ENCODE measurements at places on chromosomes 3 and 15.
A peak's percentile ranks its signal among the peaks of the same experiment; 100 is the strongest.

DNA sequence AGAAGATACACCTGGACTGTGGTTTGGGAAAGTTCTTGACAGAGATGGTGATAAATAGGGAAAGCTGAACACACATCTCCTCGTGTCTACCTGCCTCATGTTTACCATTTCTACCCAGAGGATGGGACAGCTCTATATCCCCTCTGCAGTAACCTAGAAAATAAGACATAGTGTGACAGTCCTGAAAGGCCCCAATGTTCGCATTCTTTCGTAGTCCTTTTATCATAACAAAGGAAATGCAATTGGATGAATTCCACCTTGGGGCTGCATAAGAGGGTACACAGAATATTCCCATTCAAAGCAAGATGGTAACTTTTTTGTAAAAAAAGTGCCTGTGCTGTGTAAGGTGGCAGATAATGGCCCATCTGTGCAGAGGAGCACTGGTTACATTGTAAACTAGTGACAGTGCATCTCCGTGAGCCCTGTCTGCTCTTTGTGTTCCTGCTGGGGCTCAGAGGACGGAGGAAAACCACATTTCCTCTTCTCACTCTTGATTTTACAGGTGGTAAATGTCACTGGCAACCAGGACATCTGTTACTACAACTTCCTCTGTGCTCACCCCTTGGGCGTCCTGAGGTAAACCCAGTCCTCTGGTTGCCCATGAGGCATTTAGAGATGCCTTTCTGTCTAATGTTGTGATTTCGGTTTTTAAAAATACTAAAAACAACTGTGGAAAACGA, 74.3 kb downstream of the SIDT1 start:
- DNase-seq: no peak

DNA sequence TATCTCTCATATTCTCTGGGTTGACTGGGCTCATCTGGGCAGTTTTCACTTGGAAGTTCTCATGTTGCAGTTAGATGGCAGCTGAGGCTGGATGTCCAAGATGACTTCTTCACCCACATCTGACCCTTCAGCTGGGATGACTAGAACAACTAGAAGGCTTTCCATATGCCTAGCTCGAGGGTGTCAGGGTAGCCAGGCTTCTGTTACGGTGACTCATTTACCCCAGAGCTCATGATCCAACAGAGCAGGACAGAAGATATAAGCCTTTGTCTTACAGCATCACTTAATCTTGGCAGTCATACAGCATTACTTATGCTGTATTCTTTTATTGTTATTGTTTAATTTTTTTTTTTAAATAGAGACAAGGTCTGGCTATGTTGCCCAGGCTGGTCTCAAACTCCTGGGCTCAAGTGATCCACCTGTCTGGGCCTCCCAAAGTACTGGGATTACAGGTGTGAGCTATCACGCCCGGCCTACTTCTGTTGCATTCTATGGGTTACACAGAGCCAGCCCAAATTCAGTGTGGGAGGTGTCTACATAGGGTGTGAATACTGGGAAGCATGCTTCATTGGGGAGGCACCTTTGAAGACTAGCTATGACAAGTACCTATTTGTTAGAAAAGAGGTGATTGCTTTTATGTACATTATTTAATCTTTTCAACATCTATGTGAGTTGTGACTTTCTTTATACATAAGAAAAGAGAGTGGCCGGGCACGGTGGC, 10.7 kb downstream of the HMCES start:
- DNase-seq: no peak

DNA sequence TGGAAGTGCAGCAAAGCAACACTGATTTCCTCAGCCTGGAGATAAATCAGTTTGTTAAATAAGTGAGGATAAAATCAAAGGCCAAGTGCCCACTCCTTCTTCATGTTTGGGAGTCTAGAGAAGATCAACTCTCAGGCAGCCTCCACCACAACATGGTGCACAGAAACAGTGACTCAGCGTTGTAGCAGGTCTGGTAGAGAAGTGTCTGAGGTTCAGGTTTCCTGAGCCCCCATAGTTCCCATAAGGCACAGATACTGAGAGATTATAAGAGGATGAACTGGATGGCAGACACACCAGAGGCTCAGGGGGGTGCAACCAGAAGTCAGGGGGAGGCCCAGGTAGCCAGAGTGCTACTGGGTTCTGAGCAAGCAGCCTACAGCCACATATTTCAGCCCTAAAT, 166.7 kb downstream of the FRMD5 start:
- no peak for DNase-seq

DNA sequence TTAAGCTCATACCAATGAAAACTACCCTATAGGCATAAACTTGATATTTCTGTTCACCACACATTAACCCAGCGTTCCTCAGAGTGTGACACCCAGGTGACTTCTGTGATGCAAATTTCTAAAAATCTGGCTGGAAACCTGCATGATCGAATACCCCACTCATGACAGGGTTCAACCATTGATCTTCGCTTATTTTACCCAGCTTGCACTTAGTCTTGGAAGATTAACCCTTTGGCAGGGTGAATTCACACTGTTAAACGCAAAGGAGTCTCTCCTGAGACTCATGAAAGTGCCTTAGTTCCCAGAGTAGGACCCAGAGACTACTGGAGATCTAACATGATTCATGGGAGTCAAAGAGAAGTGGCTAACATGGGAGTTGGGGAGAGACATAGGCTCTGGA, 391.6 kb downstream of the MECOM start:
- DNase-seq: no peak

DNA sequence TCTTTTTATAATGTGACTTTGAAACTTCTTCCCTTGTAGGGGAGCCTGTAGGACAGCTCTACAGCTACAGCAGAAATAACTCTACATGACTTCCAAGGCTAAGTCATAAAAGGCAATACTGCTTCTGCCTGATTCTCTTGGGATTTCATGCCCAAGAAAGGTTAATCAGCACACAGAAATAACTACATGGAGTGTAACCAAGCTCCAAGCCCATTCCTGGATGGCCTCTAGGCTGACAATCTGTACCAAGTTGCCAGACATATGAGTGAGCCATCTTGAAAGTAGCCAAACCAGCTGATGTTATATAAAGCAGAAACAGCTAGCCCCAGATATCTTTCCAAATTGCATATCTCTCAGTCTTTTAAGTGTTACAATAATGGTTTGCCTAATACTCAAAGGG, 75.8 kb upstream of the OSTN start:
- no peak for DNase-seq

- DNase-seq: no peak
Observed at GRCh38 chr3:192820161-192820560, 92.8 kb upstream of the FGF12 start.

GRCh38 chr3:27666272-27666671, 55.9 kb downstream of the EOMES start:
- no peak for DNase-seq

GRCh38 chr15:92228830-92229229, 164.9 kb upstream of the ST8SIA2 start:
- DNase-seq: no peak

GRCh38 chr3:62558549-62559112, 185.3 kb upstream of the FEZF2 start:
- DNase-seq: no peak

GRCh38 chr3:117688583-117688982, 979.0 kb downstream of the TUSC7 start:
- no peak for DNase-seq

GRCh38 chr3:67640023-67640660, 14.3 kb downstream of the SUCLG2 start:
- DNase-seq: no peak

DNA sequence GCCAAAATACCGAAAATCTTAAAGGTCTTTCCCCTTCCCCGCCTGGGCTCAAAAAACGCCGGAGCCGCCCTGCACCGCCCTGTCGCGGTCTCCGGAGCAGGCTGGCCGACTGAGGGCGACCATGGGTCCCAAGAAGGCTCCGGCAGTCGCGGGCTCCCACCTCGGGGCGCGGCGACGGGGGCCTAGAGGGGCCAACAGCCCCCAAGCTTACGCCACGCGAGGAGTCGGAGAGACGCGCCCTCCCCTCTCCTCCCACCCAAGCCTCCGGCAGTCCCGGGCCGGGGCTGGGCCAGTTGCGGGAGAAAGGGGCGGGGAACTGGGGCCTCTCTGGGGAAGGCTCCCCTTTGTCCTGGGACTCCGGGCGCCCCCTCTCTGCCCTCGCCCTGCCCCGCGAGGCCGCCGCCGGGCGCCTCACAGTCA, 69.2 kb downstream of the GOLGA8B start:
- DNase-seq: no peak

GRCh38 chr15:95051861-95052260, 820.5 kb downstream of the MCTP2 start:
- no peak for DNase-seq

DNA sequence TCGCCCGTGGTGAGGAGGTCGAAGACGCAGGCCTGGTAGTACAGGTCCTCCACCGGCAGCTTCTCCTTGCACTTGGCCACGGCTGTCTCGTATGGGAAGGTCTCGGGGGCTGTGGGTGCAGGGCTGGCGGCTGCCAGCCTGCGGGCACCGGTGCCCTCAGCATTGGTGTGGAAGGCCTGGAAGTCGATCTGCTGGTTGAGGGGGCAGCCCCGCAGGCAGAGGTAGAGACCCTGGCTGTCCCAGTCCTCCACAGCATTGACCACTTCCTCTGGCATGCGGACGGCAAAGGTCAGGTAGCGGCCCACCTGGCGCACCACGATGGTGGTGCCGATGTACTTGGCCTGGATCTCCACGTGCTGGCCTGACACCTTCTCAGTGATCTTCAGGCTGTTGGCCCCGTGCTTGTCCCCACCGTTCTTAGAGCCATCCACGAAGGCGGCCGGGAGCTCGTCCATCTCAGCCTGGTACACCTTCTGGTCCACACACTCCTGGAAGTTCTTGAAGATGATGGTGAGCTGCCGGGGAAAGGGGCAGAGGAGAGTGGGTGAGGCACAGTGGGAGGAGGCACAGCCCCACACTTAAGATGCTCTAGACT, 43.7 kb downstream of the RGMA start:
- no peak for DNase-seq

DNA sequence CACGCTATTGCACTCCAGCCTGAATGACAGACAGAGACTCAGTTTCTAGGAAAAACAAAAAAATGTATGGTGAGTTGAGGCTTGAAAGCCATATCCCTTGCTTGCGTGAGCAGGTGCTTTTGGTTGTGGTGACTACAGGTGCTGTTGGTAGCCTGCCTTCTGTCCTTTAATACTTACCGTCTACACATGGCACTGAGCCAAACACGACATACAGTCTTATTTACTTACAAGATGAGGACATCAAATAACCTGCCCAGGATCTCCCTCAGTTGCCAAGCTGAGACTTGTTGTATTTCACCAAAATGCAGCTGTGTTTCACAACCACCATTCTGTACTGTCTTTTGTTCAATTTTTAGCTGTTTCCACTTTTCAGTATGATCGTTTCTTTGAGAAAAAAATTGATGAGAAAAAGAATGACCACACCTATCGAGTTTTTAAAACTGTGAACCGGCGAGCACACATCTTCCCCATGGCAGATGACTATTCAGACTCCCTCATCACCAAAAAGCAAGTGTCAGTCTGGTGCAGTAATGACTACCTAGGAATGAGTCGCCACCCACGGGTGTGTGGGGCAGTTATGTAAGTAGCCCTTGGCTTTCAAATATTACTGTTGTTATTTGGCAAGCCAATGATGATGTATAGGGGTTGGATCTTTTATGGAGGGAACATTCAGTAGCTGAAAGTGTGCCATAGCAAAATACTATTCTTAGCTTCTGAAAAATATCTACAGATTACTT, 6.5 kb downstream of the ALAS1 start:
- no peak for DNase-seq

- DNase-seq: no peak
Observed at GRCh38 chr3:165491487-165491886, 295.3 kb upstream of the SLITRK3 start.

- no peak for DNase-seq
Observed at GRCh38 chr15:66139591-66140207, 113.9 kb downstream of the MEGF11 start.

GRCh38 chr3:5298453-5298852, 110.9 kb downstream of the EDEM1 start:
- DNase-seq: no peak

DNA sequence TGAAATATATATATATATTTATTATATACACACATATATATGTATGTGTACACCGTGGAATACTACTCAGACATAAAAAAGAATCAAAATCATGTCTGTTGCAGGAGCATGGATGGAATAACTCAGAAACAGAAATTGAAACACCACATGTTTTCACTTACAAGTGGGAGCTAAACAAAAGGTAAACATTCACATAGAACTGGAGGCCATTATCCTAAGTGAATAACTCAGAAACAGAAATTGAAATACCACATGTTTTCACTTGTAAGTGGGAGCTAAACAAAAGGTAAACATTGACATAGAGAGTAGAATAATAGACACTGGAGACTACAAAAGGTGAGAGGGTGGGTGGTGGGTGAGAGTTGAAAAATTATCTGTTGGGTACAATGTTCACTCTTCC, 171.5 kb upstream of the GOLIM4 start:
- DNase-seq: no peak

- peak; percentile 14 for DNase-seq
Observed at GRCh38 chr15:98548139-98548971, 100.0 kb upstream of the IGF1R start.

DNA sequence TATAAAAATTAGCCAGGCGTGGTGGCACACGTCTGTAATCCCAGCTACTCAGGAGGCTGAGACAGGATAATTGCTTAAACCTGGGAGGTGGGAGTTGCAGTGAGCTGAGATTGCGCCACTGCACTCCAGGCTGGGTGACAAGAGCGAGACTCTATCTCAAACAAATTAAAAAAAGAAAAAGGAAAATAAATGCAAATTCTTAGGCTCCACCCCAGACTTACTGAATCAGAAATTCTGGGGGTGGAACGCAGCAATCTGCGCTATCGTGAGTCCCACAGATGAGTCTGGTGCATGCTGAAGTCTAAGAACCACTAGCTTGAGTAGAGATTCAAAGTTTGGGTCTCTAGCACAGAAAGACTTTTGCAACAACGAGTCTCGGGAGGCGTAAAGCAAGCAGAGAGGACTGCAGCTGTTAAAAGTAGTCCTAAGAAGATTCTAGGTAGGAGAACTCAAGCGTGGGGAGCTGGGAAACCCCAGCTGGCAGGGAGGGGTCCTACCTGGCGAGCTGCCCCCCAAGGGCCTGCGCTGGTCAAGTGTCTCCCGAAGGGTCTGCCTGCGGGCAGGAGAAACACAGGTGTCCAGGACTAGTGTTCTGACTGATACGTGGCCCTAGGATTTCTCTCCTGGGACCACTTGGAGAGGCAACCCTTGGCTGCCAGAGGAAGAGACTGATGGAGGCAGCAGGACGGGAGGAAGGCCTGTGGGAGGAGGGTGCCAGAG, 21.9 kb downstream of the CEP19 start:
- no peak for DNase-seq

GRCh38 chr3:58996730-58997129, 53.1 kb downstream of the CFAP20DC start:
- no peak for DNase-seq

DNA sequence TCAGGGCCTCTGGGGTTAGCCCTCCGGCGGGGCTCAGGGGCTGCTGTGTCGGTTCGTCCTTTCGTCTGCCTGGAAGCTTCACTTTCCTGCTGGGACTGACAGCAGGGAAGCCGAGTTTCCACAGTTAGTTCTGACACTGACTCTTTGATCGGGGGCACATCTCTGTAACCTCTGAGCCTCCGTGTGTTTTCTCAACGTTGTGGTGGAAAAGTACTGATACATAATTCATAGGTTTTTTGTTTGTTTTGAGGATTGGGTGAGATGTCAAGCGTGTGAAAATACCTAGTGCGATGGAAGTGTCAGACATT, 481 bp downstream of the AP4E1 start:
- DNase-seq: no peak

GRCh38 chr15:52481915-52482314, 46.8 kb downstream of the MYO5A start:
- DNase-seq: no peak

GRCh38 chr3:121517953-121518655, 27.7 kb downstream of the POLQ start:
- DNase-seq: no peak
